Renal cortical epithelial cell (primary cell): ENCODE measurements at places on chromosomes 12 and 14. TPM values are rescaled to one million over a fixed set of nuclear protein-coding genes. Genes with fewer than 3 reads are reported as not detected.

KRT2 gene
- total RNA-seq, result not detected in 2 replicates

DNA sequence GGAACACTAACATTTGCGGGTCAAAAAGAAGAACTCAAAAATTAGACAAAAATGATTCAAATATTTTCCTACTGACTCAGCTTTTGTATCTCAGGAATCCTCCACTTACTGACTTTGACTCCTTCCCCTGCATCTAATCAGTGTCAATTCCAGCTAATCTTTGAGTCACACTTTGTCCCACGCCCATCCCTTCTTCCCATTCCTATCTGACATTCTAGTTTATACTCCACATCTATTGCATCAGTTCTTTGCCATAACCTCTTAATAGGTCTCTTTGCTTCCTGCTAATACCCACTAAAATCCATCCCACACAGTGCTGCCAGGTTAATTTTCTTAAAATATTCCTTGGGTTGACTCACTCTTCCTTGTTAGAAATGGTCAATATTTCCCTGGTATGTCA lies 19.1 kb downstream of the BBS10 start:
- DNase-seq, result peak; percentile 77

CCDC196 gene
- not detected in 2 replicates for total RNA-seq

- DNase-seq, result no peak
Measured at GRCh38 chr12:117139025-117139717, 40.0 kb upstream of the TESC start.

DNA sequence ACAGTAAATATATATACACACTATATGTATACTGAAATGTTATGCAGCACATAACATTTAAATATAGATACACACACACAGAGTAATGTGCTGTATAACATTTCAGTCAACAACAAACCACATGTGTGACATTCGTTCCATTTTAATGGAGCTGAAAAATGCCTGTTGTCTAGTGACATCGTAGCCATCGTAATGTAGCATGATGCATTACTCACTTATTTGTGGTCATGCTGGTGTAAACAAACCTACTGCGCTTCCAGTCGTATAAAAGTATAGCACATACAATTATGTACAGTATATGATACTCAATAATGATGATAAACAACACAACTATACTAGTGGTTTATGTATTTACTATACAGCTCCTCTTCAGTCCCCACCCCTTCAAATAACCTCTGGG lies 119.0 kb upstream of the SLC38A4 start:
- no peak for DNase-seq

DNA sequence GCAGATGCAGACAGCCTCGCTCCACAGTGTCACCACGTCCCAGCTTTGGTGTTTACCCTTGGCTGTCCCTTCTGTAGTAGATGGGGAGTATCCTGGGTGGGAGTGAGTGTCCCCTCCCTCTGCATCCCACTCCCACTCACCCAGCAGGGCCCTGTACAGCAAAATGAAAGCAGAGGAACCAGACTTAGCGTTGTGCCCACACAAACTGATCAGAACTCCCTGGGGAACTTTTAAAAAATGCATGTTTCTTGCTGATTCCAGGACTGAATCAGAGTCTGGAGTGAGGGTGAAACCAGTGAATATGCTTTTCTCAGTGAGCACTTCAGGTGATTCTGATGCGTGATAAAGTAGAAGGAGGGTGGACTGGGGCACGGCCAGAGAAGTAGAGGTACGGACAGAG lies 2.9 kb downstream of the ACVRL1 start:
- no peak for DNase-seq

TSPAN19 gene
- total RNA-seq, result 0.15 TPM in 1 of 2 replicates, not detected in the other

- DNase-seq, result no peak
Measured at GRCh38 chr14:23621204-23621931, 14.8 kb upstream of the DHRS2 start.

CLEC2B gene
- total RNA-seq, result 0.10 and 0.52 TPM in 2 replicates

PTPN6 gene
- total RNA-seq, result 14.8 and 18.4 TPM in 2 replicates

GRCh38 chr14:49984424-49984823 lies 91.5 kb downstream of the ARF6 start:
- DNase-seq, result no peak

DNA sequence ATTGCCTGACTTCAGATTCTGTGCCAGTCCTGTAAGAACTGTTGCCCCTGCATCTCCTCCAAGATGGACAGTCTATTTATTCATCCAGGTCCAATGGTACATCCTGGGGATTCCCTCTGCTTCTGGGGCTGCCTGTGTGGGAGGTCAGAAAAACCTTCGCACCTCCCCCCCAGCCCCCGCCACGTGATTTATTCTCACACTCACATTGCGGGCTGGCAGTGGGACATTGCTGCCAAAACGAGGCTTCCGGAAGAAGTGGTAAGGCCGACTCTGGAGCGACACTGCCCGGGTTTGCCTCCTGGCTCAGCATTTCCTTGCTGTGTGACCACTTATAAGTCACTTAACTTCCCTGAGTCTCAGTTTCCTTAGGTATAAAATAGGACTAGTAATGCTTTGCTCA lies 5.9 kb upstream of the RTL1 start:
- DNase-seq, result no peak

GRCh38 chr14:31257244-31257553 lies 49.6 kb upstream of the HECTD1 start:
- no peak for DNase-seq
